ENCODE measurements at places on chromosomes 4 and X.

GRCh38 chrX:24030597-24030996, 3.6 kb upstream of the KLHL15 start:
- no peak for DNase-seq

DNA sequence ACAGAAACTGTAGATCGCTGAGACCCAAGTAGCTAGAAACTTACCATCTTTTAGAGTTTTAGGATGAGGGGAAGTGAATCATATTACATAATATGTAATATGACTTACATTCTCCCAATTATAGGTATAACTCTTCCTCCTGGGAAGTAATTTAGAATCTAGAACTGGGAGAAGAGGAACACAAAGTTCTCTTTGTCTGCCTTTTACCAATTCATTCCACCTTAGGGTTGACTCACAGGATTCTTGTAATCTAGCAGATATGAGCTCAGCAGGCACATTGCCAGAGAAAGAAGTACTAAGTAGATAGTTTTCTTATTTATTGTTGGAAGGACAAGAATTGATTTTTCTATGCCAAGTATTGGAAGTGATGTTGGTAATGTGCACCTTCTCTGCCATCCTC, 58.0 kb upstream of the CCSER1 start:
- DNase-seq: no peak

DNA sequence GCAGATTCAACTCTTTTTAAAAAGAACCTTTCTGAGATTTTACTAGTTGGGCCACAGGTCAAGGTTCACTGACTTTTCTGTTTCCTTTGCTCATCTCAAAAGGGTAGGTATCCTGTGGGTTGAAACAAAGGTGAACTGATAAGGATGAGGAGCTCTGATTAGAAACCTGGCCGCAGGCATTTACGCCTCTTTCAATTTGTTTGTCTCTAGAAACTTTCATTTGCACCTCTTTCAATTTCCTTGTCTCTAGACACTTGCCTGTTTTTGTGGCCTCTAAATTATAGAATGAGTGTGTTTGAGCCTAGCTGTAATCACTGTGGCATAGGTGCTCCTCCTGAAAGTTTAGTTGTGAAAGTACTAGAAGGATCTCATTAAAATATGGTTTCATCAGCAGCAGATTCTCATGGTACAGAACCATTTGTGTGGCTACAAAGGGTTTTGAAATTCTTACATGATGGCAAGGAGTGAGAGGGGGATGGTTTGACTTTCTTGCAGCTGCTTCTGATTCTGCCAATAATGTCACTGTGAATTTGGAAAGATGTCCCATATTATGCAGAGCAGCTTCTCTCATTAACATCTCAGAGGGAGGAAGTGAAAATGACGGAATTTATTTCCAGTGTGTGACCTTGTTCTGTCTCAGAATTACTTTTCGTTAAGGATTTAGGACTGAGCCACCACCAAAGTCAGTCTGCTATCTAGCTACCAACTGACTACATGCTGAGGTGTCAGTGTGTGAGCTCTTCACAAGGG, 142.2 kb downstream of the SH2D1A start:
- no peak for DNase-seq

DNA sequence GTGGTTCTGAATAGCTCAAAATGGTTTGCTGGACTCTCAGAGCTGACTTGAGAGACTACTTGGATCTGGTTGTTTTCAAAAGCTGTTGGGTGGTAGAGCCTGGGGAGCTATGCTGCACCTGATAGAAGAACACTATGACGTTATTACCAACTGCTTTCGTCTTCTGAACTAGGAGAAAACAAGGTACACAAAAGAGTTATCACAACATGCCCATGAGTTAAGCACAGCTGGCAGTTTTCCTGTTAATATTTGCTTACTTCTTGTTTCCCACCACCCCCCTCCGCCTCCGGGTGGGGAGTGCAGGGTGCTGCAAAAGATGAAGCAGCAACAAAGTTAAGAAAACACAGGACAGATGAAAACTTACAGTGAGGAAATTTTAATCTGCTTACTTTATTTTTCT, 69.1 kb downstream of the RASL11B start:
- no peak for DNase-seq

GRCh38 chr4:73844806-73845205, 8.3 kb upstream of the PF4V1 start:
- no peak for DNase-seq

- DNase-seq: peak; percentile 71
These were observed 9.2 kb upstream of the FAM53A start for GRCh38 chr4:1693131-1693896.

DNA sequence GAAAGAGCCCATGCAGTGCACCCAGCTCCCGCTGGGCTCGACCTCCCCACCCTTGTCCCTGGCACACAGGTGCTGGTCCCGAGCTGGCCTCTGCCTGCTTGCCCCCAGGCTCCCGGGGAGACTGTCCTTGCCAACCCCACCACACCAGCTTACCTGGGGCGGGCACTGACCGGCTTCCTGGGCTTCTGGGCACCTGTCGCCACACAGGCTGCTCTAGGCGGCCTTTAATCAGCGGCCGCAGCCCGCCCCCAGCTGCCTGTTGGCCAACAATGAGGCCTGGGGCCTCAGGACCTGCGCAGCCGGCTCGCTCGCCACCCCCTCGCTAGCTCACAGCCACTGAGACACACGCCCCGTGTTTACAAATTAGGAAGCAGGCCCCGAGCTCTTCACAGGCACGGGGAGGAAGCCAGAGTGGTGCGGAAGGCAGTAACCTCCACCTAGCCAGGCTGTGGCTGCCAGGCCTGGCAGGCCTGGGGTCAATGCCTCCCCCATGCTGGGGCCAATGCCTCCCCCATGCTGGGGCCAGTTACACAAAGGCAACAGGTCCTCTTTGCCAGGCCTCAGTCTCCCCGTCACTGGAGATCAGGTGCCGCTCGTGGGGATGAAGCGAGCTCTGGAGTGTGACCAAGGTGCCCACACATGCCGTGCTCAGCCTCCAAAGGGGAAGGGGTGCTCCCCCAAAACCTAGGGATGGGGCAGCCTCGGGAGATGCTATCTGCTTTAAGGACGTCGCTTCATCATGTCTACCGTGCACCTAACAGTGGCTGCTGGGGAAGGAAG, at the start of gene TREX2:
TREX2 (minus strand) TSS at position 201 of the 780 bp plus-strand sequence. CDS start 626 bp downstream, outside the sequence.
- DNase-seq: no peak

GRCh38 chr4:154491341-154492271, at the start of gene DCHS2:
DCHS2 (minus strand) TSS chr4:154491799; CDS start chr4:154491355, 444 bp downstream.
- DNase-seq: no peak

DNA sequence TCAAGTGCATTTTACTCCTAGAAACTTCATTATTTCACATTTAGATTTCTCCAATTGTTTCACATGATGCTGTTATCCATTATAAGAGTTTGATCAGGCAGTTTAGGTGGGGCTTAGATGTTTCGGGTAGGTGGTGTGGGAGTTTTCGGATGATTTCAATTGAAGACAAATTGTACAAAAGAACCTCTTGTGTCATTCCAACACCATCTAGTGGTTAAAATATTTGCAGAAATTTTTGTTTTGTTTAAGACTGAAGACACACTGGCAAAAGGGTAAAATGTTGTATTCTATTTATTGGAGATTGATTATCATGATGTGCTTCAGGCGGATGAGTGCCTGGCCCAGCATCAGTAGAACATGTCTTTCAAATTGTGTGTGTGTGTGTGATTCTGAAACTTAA, 212.7 kb downstream of the SH3BGRL start:
- DNase-seq: no peak

Measured in stimulated activated CD4-positive, alpha-beta T cell treated with anti-CD3 and anti-CD28 coated beads, TNF-alpha, amount 100 ng/mL, for 48 hours (primary cell).